ENCODE measurements at places on chromosomes 16 and 17.

- no peak for DNase-seq
Measured at GRCh38 chr17:19796457-19796856, 48.4 kb upstream of the ALDH3A1 start.

DNA sequence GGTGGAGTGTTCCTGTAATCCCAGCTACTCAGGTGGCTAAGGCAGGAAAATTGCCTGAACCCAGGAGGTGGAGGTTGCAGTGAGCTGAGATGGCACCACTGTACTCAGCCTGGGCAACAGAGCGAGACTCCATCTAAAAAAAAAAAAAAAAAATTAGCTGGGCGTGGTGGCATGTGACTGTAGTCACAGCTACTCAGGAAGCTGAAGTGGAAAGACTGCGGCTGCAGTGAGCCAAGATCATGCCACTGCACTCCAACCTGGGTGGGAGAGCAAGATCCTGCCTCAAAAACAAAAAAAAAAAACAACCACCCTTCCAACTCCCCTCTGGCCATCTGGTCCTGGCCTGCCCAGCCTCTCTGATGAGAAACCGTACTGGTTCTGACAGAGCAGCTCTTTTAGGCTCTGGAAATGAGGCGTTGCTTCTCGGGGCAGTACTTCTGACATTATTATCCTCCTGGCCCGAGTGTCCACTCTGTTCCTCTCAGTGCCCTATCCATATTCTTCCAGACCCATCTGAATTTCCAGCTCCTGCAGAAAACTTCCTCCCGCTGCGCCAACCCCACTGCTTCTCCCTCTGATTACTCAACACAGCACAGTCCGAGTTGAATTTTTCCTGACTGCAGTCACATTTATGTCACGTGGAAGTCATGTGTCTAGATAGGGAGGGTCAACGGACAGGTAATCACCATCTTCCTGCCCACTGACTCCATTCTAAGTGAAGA is 13.3 kb downstream of the GGA2 start:
- DNase-seq = no peak

DNA sequence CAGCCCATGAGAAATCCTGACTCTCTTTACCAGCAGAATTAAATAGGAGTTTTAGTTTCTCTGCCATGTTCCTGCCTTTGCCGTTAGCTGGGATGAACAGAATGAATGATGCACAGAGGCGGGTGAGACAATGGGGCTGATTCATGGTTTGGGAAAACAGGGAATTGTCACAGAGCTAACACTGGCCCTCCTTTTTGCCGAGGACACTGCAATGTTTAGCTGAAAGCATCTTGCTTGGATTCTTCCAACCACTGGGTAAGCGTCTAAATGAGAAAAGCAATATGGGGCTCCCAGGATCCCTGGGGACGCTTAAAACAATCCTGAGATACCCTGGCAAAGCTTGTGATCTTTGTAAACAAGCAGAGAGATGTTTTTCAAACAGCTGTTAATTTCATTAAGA is 12.8 kb upstream of the PAFAH1B1 start:
- no peak for DNase-seq

DNA sequence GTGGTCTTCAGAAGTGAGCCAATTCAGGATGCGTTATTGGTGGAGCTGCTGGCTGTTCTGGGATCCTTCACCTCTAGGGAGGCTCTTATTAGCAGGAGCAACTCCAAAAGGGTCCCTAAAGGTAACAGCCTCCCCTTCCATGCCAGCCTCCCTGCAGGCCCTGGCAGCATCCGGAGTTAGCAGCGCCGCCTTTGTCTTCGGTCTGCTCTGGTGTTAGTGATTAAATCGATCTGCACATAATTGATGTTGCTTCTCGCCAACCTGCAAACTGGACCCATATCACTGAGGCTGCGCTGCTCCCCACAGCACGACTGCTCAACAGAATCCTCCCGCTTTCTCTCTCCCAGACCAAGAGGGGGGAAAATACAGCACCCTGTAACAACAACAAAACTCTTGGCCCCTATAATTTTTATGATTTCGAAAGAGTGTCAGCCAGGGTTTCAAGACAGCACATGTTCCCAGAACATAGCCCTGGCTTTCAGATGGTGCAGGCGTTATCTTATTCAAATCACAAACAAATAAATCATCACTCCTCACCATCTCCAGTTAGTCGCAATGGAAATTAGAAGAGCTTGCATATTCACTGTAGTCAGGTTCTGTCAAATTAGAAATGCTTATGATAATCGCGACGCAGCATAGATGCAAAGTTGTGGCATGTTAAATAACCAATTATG is 76.0 kb downstream of the IRX3 start:
- no peak for DNase-seq

DNA sequence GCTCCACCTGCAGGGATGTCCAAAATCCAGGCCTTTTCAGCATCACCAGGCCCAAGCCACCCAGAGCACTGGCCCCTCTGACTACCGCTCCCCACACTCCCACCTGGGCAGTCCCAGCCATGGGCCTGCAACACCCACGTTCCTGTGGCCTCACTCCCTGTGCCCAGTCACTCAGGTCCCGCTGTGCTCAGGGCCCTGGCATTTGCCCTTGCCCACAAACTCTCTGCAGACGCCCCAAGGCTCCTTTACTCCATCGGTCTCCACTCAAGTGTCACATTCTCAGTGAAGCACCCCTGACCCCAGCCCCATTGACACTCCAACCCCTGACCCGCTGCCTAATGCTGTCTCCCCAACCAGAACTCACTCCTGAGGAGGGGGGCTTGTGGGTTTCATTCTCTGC is 23.6 kb downstream of the MPG start:
- no peak for DNase-seq

- no peak for DNase-seq
Measured at GRCh38 chr17:69043098-69043734, 17.5 kb downstream of the ABCA9 start.

All from H1 (cell line).